ENCODE measurements at places on chromosomes 11 and 22. TPM values are rescaled to one million over a fixed set of nuclear protein-coding genes. Genes with fewer than 3 reads are reported as not detected.

The CCDC179 gene
- not detected for total RNA-seq

- peak; percentile 86 for DNase-seq
- no peaks in the 10 kb centered on the region for H3K36me3 ChIP-seq
- H3K27me3 ChIP-seq: no peaks in the 10 kb centered on the region
- H3K4me3 ChIP-seq: no peak overlapping the region
These were observed 69.1 kb downstream of the CTTN start for GRCh38 chr11:70467201-70468085.

DNA sequence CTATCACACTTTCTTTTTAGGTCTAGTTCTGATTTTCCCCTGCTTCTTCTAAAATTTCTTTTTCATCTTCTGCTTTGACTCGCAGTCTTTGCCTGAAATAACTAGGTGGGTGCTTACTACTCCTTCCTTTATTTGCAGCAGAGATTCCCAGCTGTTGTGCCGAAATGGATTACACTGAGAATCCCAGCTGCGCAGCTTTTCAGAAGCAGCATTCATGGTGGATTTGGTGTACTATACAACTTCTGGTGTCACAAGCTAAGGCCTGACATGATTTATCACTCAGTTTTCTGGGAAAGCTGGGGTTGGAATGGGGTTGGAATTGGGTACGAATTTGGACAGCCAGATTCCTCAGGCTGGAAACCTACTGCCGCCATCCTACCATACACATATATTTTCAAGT is 6.0 kb upstream of the XKR3 start:
- no peaks in the 10 kb centered on the region for H3K36me3 ChIP-seq
- DNase-seq: no peak
- H3K27me3 ChIP-seq: no peaks in the 10 kb centered on the region
- no peaks in the 10 kb centered on the region for H3K4me1 ChIP-seq
- no peak overlapping the region for H3K27ac ChIP-seq

GRCh38 chr11:118771547-118772288 is 19.2 kb downstream of the DDX6 start:
- no peak for DNase-seq
- no peak overlapping the region for H3K4me3 ChIP-seq
- no peak overlapping the region for H3K27ac ChIP-seq
- no peaks in the 10 kb centered on the region for H3K27me3 ChIP-seq
- peaks cover 5% of the 10 kb centered on the region for H3K4me1 ChIP-seq
- peaks cover 3% of the 10 kb centered on the region for H3K36me3 ChIP-seq

GRCh38 chr11:77081976-77082836 is 15.4 kb downstream of the CAPN5 start:
- no peaks in the 10 kb centered on the region for H3K36me3 ChIP-seq
- peak; percentile 73 for DNase-seq
- no peaks in the 10 kb centered on the region for H3K27me3 ChIP-seq
- H3K4me3 ChIP-seq: no peak overlapping the region
- H3K27ac ChIP-seq: no peak overlapping the region

- no peaks in the 10 kb centered on the region for H3K36me3 ChIP-seq
- H3K27ac ChIP-seq: no peak overlapping the region
- no peak overlapping the region for H3K4me3 ChIP-seq
- H3K27me3 ChIP-seq: no peaks in the 10 kb centered on the region
These were observed 619.9 kb downstream of the TBC1D22A start for GRCh38 chr22:47382164-47382890.

- H3K4me3 ChIP-seq: no peak overlapping the region
- peaks cover 15% of the 10 kb centered on the region for H3K4me1 ChIP-seq
- no peaks in the 10 kb centered on the region for H3K27me3 ChIP-seq
These were observed 42.7 kb downstream of the CELF1 start for GRCh38 chr11:47510209-47510608.

The OR5B21 gene
- not detected for total RNA-seq
